Activated CD4-positive, alpha-beta T cell treated with anti-CD3 and anti-CD28 coated beads for 36 hours (primary cell): ENCODE measurements at places on chromosomes 7 and 10.

DNA sequence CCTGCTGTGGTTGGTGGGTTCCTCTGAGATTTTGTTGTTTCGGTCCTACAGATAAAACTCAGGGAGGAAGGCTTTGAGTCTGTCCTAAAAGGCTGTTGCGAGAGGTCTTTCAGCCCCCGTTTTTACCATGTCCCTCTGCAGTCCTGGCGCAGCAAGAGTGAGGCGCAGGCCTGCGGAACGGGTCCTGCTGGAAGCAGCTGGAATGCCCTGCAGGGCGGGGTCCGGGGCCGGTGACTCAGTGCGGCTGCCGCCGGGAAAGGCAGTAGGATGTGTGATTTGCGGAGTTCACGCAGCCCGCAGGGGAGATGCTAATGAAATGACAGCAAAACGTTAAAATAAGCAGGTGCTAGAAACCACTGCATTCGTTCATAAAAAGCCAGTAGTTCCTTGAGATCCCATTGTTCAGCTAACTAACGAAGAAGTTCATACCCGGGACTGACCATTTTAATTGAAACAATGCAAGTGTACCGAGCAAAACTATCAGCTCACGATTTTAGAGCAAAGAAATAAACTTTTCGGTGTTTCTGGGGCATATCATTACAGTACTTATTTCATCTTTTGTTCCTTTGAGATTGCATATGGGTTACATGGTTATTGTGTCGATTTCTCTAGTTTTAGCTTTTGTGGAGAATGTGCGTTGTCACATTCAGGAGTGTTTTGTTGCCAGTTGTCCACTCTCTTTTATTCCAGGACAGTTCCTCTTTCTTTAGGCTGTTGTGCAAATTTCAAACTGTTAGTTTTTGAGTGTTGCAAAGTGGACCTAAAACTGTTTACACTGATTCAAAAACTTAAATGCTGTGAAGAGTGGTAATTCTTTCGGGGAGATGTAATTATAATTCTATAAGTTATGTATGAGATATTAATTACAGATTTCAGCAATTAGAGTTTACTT, 783 bp downstream of the ANLN start:
- peak; percentile 87 for DNase-seq

DNA sequence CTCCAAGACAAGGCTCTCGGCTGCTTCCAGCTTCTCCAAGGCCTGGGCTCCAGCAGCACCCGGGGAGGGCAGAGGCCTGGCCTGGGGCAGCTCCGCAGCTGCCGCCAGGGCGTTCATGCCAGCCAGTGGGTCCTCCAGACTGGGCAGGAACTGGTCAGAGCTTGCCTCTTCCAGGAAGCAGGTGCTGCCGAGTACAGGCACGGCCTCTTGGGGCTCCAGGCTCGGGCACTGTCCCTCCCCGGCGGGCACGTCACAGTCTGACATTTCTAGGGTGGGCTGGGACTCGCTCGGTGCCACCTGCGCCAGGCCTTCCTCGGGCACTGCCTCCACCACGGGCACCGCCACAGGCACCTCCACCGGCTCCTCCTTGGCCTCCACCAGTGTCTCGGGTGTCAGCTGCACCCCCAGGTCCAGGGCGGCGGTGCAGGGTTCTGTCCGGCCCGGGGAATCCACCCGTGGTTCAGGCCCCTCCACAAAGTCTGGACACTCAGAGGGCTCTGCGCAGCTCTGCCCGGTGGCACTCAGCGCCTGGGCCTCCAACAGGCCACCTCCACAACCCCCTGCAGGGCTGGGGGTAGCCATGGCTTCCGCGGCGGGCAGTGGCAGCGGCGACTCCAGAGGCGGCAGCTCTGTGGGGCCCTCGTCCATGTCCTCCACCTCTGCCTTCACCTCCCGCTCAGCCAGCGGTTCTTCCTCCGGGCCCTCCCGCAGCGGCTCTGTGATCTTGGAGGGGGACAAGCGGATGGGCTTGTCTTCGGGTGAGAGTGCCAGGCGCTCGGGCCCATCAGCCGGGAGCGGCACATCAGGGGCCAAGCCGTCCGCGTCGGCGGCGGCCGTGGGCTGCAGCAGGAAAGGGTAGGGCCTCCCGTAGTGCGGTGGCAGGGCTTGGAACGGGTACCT, 52.9 kb downstream of the TNRC18 start:
- no peak for DNase-seq

DNA sequence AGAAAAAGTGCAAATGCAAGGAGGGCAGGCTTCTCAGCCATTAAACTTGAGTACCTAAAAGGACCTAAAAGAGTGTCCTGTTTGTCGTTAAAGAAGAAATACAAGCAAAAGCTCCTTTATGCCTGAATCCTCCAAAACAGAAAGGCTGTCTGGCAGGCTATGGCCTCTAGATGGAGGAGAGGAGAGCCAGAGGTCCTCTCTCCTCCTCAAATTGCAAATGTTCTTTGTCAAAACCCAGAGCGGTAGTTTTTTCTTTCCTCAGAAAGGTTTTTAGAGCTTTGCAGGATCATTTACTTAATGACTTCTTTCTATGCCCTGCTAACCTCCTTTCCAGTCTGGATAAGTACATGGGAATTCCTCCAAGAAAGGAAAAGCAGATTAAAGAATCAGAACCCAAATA, 1.9 kb upstream of the SORCS1 start:
- no peak for DNase-seq

DNA sequence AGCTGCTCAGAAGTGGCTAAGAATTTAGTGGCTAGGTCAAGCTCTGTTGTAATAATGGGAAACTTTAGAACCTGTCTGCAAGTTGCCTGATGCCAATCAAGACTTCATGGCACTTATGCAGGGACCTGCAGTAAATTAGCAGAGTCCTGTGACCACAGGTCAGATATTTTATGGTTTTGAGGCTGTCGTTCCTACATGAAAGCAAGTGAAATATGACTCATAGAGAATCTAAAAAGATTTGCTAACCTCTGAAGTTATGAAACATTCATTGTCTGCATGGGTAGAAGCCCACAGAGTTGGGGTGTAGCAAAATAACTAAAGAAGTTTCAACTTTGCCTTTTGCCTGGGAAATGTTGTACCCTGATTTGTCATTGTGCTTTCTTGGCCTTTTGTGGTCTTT, 32.3 kb downstream of the SLC39A12 start:
- no peak for DNase-seq

DNA sequence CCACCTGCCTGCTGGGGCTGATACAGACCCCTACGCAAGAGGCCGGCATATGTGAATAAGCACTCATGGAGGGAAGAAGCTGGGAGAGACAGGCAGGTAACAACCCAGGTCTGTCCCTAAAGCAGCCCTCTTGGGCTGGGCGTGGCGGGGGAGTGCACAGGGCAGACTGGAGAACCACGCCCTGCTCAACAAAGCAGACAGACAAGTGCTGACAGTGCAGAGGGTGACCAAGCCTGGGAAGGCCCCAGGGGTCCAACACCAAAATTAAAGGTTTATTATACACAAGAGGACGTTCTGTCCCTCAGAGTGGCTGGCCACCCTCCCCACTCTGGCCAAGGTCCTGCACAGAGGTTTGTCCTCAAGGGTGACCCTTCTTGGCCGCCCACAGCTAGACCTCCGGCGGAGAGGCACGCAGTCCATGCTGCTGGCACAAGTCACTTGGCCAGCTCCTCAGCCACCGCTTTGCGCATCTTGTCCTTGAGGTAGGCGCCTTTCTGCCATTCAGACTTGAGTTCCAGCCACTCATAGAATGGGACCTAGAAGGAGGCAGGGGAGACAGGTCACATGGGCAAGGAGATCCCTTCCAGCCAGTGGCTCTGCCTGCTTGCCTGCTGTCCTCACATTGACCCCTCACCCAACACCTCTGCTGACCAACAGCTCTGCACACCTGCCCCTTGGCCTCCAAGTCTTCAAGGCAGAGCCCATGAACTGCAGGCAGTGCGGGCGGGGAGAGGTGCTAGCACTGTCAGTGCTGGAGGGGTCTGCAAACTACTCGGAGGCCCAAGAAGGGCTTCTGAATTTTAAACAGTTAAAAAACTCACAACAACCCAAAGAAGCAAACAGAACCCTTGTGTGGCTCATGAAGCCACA, 11.4 kb upstream of the NACAD start:
- no peak for DNase-seq

- no peak for DNase-seq
Measured at GRCh38 chr10:49744924-49745605, 17.1 kb downstream of the OGDHL start.

- DNase-seq: peak; percentile 7
Measured at GRCh38 chr10:34824870-34825269, 9.8 kb upstream of the PARD3 start.

GRCh38 chr7:147311336-147311735, 1194.7 kb downstream of the CNTNAP2 start:
- DNase-seq: no peak

DNA sequence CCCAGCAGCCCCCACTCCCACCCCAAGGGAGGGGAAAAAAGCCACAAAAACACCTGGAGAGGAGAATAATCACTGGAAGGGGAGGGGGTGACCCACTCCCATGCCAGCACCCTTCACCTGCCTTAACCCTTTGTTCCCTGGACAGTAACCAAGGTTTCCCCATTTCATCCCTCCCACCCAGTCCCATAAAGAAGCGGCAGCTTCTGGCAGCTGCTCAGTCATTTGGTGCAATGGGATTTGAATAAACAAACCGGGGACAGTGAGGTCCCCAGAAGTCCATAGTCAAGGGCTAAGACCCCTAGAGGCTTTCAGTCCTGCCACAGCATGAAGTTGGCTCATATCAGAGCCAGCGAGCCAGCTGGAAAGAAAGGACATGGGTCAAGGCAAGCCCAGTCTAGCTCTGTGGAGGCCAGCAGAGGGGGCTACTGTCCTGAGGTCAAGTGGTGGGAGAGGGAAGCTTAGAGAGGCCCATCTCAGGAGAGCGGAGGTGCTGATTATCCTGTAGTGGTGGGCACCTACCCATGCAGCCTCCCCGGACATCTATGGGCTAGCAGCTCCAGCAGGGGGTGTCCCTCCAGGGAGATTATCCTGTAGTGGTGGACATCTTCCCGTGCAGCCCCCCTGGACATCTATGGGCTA, 58.9 kb upstream of the LBX1 start:
- DNase-seq: peak; percentile 35
